ENCODE measurements at places on chromosomes 2 and 18. TPM values are rescaled to one million over a fixed set of nuclear protein-coding genes. Genes with fewer than 3 reads are reported as not detected.

The CHRNG gene
- total RNA-seq, result not detected

The ADD2 gene
- 4.3 TPM for total RNA-seq

The CDCA7 gene
- total RNA-seq, result 5.7 TPM

The SLC66A2 gene
- total RNA-seq, result 39.0 TPM

The IHH gene
- total RNA-seq, result 0.09 TPM

The ARHGEF33 gene
- 0.38 TPM for total RNA-seq

The CENPA gene
- total RNA-seq, result 5.2 TPM

The NEU2 gene
- not detected for total RNA-seq
